Lower lobe of right lung (tissue), 2 donors: ENCODE measurements at places on chromosomes 3 and 15.

DNA sequence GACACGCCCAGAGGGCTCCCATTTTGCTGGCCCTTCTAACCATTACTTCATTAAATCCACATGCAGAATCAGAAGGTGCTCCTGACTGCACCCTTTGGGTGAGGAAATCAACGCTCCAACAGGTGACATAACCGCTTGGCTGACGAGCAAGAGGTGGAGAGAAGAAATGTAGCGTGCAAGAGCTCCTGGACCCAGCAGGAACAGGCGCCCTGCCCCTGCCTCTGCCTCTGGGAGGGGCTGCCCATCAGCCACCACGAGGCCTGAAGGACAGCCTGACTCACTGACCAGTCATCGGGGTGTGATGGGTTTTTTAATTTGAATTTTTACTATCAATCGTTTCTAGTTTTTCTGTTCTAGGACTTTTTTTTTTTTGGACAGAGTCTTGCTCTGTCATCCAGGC, 218.2 kb downstream of the ADAMTS17 start:
- no peaks in the 10 kb centered on the region for H3K27me3 ChIP-seq
- no peak overlapping the region for H3K4me3 ChIP-seq
- DNase-seq, result no peak
- H3K27ac ChIP-seq, result no peak overlapping the region

DNA sequence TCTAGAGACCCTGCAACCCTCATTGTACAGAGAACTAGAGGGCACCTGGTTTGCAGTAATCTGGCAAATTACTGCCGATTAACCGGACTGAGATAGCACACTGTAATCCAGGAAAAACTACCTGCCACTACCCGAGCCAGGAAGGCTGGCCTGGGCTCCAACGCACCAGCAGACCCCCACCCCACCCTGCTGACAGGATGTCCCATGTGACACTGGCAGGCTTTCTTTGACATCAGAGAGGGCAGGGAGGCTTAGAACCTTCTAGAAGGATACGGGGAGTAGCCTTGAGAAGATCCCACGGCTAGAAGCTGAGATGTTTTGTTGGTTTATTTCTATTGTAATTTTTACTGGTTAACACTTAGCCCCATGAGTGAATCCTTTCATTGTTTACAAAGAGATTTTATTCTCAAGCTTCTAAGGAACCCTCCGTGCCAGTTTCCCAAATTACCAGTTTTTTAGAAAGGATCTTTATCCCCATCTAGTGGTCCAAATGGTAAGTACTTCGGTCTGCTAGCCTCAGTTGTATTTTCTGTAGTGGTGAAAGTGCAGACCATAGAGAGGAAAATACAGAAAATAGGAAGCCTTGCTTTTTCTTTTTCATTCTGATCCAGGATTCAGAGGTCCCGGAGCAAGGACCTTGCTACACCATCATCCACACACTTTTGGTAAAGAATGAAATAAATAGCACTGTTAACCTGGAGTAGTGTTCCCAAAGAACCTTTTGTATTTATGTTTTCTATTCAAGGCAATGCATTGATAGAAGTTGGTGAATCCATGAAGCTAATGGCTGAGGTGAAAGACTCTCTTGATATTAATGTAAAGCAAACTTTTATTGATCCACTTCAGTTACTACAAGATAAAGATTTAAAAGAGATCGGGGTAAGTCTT, 81.9 kb upstream of the ADAMTSL3 start:
- H3K27ac ChIP-seq, result no peak overlapping the region
- no peak overlapping the region for H3K4me3 ChIP-seq
- H3K4me1 ChIP-seq, result no peaks in the 10 kb centered on the region
- no peak for DNase-seq
- no peaks in the 10 kb centered on the region for H3K27me3 ChIP-seq

DNA sequence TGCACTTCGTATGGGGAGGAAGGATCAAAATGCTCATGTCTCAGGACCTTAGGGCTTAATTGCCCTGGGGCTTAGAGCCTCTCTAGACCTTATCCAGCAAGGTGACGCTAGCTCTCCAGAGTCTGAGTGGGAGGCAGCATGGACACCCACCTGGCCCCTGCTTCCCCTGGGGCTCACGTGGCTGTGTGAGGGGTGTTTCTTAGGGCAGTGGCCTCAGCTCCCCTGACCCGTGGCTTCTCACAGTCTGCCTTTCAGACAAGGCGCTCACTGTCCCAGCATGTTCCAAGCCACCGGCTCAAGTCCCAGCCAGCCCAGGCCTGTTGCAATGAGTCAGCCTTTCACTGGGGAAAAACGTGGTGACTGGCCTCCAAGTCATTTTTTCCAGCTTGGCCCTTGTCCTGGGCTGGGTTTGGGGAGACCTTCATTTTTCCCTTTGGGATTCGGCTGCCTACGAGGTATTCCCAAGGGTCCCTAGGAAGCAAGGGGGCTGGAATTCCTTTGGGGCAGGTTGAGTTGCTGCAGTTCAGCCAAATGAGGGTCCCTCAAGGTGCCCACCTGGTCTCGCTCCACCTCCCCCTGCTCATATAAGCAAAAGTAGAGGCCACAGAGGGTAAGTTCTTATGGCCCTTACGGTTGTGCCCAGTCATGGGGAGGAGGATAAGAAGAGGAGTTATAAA, 15.7 kb downstream of the BHLHE40 start:
- peaks cover under 1% of the 10 kb centered on the region for H3K4me1 ChIP-seq
- DNase-seq, result no peak
- no peak overlapping the region for H3K27ac ChIP-seq
- H3K27me3 ChIP-seq, result no peaks in the 10 kb centered on the region
- H3K4me3 ChIP-seq, result no peak overlapping the region
- H3K36me3 ChIP-seq, result no peaks in the 10 kb centered on the region

DNA sequence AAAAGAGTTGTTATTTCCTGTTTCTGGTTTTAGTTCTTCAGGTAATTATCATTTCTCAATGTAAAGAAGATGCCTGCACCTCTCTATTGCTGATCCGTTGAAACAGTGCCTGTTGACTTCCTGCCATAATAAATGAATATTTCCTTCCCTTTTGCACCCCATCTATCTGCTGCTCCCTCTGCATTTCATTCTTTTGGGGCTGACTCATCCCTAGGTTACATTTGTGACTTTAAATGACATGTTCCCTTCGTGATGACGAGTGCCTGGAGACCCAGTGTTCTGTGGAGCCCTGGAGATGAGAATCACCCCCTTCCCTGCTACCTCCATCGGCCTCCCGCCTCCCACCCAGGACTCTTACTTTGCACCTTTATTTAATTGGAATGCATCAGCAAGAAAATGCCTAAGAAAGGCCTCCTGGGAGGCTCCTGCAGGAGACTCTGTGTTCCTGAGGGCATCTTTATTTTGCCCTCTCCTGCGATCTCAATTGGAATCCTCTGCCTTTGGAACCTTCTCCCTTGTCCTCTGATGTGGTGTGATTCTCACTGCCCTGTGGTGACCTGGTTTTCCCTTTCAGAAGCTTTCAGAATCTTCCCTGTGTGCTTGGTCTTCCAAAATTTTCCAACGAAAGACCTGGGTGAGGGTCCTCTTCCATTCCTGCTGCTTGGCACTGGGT, 13.7 kb downstream of the LRRK1 start:
- no peak overlapping the region for H3K4me3 ChIP-seq
- H3K36me3 ChIP-seq, result peaks cover 5% of the 10 kb centered on the region
- no peak overlapping the region for H3K27ac ChIP-seq
- no peaks in the 10 kb centered on the region for H3K4me1 ChIP-seq
- no peaks in the 10 kb centered on the region for H3K27me3 ChIP-seq
- DNase-seq, result no peak

DNA sequence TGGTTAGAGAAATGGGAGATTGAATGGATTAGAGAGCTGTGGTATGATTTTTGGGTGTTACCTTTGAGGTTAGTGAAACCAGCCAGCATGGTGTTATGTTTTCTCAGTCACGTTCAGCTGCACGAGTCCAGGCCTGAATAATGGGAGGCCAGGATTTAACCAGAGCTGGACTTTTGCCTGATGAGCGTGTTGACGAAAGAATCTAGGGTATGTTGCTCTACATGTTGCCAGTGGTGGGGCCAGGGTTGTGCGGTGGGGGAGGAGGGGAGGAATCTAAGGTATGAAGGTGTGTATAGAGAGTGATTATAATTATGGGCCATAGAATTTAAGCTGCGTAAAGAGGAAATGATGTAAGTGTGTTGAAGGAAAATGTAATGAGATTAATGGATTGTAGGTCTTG, 22.8 kb downstream of the MINDY2 start:
- peaks cover 7% of the 10 kb centered on the region for H3K4me1 ChIP-seq
- H3K27ac ChIP-seq, result peak overlapping the region; percentile 2
- H3K36me3 ChIP-seq, result peaks cover 16% of the 10 kb centered on the region

DNA sequence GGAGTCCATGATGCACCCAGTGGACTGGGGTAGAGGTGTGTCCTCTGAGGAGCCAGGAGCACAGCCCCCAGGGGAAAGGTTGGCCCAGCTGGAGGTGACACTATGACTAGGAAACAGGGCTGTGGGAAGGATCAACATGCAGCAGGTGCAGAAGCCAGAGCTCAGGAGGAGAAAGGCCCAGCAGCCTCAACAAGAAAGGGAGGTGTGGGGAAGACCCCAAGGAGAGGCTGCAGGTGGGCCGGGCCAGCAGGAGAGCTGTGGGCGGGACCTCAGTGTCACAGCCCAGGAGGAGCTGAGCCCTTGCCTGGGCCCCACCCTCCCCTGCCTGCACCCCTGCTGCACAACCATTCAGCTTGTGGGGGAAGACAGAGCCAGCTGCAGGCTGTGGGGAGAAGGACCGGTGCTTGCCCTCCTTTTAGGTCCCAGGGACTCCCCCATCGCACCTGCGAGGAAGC, 18.4 kb upstream of the KLF13 start:
- H3K36me3 ChIP-seq, result no peaks in the 10 kb centered on the region
- no peak overlapping the region for H3K27ac ChIP-seq
- DNase-seq, result no peak
- H3K4me1 ChIP-seq, result peaks cover 10% of the 10 kb centered on the region

- no peak overlapping the region for H3K4me3 ChIP-seq
- peaks cover 14% of the 10 kb centered on the region for H3K4me1 ChIP-seq
- H3K27ac ChIP-seq, result no peak overlapping the region
- no peaks in the 10 kb centered on the region for H3K36me3 ChIP-seq
- DNase-seq, result peak; percentile 12
- H3K27me3 ChIP-seq, result no peaks in the 10 kb centered on the region
Observed at GRCh38 chr15:65307978-65308377, 3.5 kb downstream of the RNU5B-1 start.

DNA sequence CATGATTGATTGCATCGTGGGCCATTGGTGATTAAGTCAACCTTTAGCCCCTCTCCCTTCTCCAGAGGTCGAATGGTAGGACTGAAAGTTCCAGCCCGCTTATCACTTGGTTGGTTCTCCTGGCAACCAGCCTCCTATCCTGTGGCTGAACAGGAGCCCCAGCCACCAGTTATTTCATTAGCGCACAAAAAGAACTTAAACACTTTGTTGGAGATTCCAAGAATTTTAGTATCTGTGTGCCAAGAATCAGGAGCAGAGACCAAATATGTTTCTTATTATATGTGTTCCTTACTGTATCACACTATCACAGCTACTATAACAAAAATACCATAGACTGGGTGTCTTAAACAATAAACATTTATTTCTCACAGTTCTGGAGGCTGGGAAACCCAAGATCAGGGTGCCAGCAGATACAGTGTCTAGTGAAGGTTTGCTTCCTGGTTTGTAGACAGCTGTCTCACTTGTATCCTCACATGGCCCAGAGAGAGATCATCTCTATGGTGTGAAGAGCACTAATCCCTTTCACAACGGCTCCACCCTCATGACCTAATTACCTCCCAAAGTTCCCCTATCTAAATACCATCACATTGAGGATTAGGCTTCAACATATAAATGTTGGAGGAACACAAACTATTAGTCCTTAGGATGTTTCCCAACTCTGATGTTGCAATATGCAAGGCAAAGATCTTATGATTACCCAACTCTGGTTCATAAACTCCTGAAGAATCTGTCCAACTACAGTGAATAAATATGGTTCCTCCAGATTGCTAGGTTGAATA, 30.5 kb upstream of the APH1B start:
- no peak for DNase-seq
- H3K4me3 ChIP-seq, result no peak overlapping the region
- peaks cover 26% of the 10 kb centered on the region for H3K36me3 ChIP-seq
- H3K4me1 ChIP-seq, result peaks cover 49% of the 10 kb centered on the region
- H3K27me3 ChIP-seq, result no peaks in the 10 kb centered on the region

- no peaks in the 10 kb centered on the region for H3K27me3 ChIP-seq
- no peak overlapping the region for H3K4me3 ChIP-seq
- no peak for DNase-seq
- no peaks in the 10 kb centered on the region for H3K4me1 ChIP-seq
- no peak overlapping the region for H3K27ac ChIP-seq
Observed at GRCh38 chr3:22414239-22414638, 663.2 kb upstream of the ZNF385D start.

DNA sequence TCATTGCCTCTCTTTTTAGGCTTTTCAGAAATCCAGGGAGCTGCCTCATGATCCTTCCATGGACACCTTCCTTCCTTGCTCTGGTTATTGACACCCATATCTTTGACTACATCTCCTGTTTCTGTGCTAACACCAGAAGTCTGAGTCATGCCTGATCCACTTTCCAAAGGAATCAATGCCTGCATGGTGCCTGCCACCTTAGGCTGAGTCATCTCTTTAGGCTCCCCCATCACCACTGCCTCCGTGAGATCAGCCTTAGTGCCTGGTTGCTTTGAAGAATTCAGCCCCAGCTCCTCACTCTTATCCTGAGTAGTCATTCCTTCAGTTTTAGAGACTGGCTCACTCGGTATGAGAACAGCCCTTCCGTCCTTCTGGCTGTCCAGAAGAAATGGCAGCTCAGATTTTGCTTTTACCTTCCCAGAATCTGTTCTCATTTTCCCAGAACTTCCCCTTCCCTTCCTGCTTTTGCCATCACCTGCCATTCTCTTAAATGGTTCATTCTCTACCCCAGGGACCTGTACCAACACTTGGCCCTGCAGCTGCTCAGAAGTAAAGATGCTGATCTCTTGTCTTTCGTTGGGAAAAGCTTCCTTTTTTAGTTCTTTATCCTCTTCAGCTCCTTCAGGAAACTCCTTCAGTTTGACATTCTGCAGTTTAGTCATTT, 105.3 kb downstream of the MAP4 start:
- no peak for DNase-seq
- H3K4me1 ChIP-seq, result no peaks in the 10 kb centered on the region
- no peak overlapping the region for H3K4me3 ChIP-seq
- no peaks in the 10 kb centered on the region for H3K27me3 ChIP-seq
- H3K36me3 ChIP-seq, result peaks cover 73% of the 10 kb centered on the region

- no peak for DNase-seq
- peaks cover 95% of the 10 kb centered on the region for H3K4me1 ChIP-seq
- peaks cover 19% of the 10 kb centered on the region for H3K36me3 ChIP-seq
Observed at GRCh38 chr15:78055919-78056713, 21.4 kb downstream of the TBC1D2B start.

- no peak overlapping the region for H3K4me3 ChIP-seq
- H3K27ac ChIP-seq, result no peak overlapping the region
- no peaks in the 10 kb centered on the region for H3K36me3 ChIP-seq
- DNase-seq, result no peak
- H3K4me1 ChIP-seq, result peaks cover 5% of the 10 kb centered on the region
Observed at GRCh38 chr3:189267981-189268613, 96.3 kb downstream of the TPRG1 start.

DNA sequence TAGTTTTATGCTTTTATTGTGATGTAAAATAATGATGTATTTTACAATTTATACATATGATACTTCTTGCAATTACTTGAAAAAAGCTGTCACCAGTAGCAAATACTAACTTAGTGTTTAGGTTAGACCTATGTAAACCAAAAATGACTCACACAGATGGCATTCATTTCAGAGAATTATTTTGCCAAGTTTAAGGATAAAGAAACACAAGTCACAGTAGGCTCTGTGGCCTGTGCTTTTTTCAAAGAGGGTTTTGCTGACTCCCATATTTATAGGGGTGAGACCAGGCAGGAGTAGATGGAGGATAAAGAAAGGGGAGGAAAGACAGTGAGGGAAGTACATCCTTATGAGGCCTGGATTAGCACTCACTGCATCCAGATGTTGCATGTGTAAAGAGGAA, 356.6 kb upstream of the NPAP1 start:
- no peaks in the 10 kb centered on the region for H3K4me1 ChIP-seq
- no peak overlapping the region for H3K27ac ChIP-seq
- DNase-seq, result no peak
- H3K36me3 ChIP-seq, result no peaks in the 10 kb centered on the region
